GM18507 (cell line): ENCODE measurements at places on chromosomes 6 and 20.

- no peak for DNase-seq
Observed at GRCh38 chr6:114055349-114055748, 84.4 kb upstream of the HDAC2 start.

- no peak for DNase-seq
Observed at GRCh38 chr20:60573003-60573680, 614.9 kb downstream of the CDH26 start.

DNA sequence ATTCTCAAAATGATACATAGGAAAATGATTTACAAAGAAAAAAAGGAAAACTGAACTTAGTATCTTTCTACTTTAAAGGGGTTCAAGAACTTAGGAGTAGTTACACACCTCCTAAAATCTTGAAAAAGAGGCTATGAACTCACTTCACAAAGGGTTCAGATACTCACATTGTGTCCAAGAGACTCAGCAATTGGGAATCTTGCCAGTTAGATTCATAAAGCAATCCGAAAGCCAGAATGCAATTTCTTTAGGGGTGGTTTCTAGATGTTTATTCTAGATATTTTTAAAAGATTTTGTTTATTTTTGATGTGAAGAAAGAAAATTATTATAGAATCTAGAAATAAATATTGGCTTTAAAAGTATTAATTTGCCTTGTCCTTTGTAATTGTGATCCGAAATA is 1.7 kb upstream of the MYB start:
- no peak for DNase-seq

- no peak for DNase-seq
Observed at GRCh38 chr6:112296694-112297093, 42.3 kb upstream of the LAMA4 start.

GRCh38 chr6:140236732-140237131 is 862.3 kb upstream of the CITED2 start:
- no peak for DNase-seq

GRCh38 chr6:105781248-105781647 is 304.9 kb upstream of the PRDM1 start:
- DNase-seq, result no peak
